ENCODE measurements at places on chromosomes 6 and 20.

DNA sequence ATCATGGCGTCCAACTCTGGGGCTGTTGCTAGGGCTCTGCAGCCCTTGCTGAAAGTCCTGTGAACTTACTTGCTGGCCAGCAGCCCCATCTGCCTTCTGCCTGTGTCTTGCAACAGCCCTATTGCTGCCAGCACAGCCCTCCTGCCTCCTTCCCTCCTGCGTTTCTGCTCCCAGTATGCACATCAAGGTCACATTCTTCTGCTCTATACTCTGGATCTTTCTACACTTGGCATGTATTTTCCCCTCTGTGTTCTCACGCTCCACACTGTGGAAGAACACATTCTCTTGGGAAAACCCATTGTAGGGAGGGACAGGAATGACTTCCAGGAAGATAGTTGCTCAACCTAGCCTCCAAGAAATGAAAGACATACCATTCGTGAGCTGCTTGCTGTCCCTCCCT is 80.9 kb upstream of the PHACTR2 start:
- DNase-seq = no peak

GRCh38 chr20:61120595-61121515 is 131.2 kb upstream of the CDH4 start:
- DNase-seq = no peak

DNA sequence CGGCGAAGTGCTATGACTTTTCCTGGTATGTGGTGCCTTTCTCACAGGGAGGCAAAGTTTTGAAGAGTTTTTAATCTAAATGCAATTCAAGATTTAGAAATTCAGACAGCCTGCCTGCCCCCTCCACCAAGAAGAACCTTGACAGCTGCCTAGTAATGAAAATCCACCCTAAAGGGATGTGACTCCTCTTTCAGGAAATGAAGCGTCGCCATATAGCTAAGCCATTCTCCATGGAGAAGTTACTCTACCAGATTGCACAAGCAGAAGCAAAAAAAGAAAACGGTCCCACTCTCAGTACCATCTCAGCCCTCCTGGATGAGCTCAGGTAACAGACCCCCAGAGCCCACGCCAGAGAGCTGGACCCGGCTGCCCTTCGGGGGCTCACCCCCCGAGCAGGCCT is 150.1 kb downstream of the DTNBP1 start:
- DNase-seq = no peak

DNA sequence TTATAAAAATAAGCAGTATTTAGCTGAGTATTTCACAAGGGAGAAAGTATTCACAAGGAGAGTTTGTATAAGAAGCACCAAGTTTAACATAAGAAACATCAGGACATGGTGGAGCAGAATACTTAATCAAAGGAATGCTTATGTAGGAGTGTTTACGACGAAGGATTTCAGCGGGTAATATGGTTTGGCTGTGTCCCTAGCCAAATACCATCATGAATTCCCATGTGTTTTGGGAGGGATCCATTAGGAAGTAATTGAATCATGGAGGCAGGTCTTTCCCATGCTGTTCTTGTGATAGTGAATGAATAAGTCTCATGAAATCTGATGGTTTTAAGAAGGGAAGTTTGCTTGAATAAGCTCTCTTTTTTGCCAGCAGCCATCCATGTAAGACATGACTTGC is 1099.1 kb upstream of the ADGRB3 start:
- DNase-seq = no peak

DNA sequence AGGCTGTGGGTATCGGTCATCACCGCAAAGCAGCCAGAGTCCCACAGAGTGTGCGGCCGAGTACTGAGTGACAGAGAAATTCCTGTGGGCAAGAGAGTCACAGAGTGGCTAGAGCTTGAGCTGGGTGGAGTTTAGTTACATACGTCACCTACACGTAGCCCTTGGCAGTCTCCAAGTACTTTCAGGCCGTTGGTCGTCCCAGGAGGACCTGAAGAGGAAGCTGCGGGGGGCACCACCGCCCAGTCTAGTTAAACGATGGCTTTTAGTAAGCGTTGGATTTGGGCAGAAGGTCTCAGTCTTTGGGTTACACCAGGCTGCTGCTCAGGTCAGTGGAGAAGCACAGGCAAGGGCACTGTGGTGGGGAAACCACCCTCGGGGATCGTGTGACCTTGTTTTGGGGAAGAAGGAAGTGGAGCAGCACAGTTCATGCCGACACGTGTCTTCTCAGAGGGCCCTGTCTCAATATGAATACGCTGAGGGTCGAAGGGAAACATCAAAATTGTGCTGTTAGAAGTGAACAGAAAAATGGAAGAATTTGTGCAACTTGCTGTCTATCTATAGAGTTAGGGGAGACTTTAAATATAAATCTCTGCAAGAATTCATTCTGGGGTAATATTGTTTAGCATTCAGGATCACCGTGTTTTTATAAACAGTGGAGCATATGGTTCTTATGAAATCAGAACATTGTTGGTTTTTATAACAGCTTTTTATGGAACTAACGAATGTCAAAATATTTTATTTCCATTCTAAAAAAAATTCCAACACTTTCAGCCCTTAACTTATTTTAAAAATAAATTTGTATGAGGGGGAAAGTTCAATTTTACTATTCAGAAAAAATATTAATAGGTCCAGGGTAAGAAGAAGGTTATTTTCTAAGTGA is 28.6 kb downstream of the KIF25 start:
- DNase-seq = no peak

GRCh38 chr6:166542580-166542912 is 43.9 kb downstream of the RAMACL start:
- no peak for DNase-seq

GRCh38 chr20:16158976-16159286 is 414.3 kb downstream of the KIF16B start:
- DNase-seq = no peak

GRCh38 chr6:85252085-85252484 is 197.8 kb upstream of the NT5E start:
- no peak for DNase-seq

DNA sequence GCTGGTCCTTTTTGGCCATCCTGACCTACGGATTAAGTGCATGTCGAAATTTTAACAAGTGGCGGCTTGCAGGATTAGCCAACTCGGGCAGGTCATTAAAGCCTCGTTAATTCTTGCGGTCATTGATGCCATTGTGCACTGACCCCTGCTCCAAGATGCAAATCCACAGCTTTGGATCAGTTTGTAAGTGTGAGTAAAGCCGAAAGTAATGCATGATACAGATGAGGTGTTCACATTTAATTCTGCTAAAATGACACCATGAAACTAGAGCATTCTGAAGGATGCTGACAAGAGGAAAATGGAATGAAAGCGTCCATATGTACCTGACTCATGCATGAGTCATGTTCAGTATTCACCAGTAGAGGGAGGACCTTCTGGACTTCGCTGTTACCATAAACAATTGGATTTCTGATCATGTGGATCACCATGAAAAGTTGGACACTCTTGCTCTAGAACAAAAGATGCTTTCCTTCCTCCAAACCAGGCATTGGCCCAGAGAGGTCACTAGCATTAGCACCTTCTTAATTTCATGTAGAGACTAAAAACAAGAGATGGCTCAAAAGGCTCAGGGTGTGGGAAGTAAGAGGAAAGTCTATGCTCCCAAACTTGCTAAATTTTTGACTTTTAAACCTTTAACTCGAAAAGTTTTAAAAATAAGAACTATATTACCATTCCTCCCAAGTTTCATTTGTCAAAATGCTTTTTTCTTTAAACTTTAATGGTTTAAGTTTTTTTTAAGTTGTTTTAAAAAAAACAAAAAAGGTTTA is 48.0 kb downstream of the MUC22 start:
- DNase-seq = no peak

DNA sequence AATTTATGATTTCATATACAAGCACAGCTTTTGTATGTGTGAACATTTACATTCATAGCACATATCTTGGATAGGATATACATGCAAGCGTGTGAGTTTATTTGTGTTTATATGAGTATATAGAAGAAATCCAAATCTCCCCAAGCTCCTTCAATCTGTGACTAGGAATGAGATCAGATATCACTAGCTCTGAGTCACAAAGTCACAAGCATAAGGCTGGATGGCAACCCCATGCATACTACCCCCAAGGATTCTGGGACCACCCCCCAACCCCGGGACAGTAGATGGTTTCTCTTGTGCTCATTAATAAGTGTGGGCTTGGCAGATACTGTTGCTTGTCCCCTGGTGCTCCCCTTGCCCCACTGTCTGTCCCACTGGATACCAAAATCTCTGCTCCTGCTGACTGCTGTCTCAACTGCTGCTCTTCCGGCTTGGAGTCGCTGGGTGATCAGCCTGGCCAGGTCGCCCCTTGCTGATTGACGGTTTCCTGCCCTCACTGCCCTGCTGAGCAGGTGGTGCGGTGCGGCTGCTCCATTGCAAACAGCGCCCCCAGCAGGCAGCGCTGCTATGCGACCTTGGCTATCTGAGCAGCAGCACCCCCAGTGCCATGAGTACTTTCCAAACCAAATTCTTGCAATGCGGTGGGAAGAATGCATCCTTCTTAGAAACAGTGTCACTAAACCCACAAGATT is 279.4 kb downstream of the CD83 start:
- DNase-seq = no peak

DNA sequence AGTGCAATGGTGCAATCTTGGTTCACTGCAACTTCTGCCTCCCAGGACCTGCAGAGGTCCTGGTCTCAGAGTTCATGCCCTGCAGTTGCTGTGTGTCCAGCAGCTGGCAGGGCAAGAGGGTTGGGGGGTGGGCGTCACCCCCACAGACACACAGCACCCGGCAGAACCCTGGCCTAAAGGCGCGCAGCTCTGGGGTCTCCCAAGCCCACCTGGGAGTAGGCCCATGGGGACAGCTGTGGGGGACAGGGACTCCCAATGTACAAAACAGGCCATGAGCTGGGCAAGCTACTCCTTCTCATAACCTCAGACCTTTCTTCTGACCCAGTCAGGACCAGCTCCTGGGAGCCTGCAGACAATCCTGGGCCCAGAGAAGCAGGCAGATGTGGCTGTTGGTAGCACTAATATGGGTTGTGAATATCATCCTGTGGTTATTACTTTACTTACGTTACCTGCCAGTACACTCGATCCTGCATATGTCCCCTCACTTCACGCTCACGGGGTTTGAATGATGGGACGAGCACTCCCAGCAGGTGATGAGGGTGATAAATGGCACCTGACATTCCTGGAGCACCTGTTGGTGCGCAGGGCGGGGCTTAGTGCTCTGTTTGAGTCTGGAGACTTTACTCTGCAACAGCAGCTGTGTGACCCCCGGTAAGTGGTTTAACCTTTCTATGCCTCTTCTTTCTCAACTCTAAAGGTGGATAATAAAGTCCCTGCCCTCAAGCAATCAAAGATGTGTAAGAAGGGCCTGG is 39.9 kb upstream of the SULF2 start:
- DNase-seq = no peak

GRCh38 chr20:37343212-37343993 is 2.5 kb upstream of the SRC start:
- DNase-seq = no peak

GRCh38 chr20:942611-943010 is 26.5 kb upstream of the ANGPT4 start:
- DNase-seq = no peak

DNA sequence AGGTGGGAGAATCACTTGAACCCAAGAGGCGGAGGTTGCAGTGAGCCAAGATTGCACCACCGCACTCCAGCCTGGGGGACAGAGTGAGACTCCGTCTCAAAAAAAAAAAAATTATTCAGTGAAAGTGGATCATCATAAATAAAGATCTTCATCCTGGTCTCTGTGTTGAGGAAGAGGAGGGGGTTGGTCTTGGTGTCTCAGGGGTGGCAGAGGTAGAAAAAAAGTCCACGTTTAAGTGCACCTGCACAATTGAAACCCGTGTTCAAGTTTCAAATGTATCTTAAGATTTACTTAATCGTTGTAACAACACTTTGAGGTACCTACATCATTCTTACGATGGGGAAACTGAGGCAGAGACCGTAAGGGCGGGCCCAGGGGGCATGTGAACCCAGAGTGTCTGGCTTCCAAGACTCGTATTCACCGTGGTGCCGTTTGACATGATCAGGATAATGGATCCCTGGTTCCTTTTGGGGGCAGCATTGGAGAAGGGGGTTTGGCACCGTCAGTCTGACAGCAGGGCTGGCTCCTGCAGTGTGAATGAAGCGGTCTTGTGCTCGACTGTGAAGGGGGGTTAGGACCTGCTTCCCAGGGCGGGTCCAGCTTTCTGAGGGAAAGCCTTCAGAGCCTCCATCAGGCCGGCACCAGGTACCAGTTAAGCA is 32.9 kb upstream of the ID1 start:
- DNase-seq = no peak

DNA sequence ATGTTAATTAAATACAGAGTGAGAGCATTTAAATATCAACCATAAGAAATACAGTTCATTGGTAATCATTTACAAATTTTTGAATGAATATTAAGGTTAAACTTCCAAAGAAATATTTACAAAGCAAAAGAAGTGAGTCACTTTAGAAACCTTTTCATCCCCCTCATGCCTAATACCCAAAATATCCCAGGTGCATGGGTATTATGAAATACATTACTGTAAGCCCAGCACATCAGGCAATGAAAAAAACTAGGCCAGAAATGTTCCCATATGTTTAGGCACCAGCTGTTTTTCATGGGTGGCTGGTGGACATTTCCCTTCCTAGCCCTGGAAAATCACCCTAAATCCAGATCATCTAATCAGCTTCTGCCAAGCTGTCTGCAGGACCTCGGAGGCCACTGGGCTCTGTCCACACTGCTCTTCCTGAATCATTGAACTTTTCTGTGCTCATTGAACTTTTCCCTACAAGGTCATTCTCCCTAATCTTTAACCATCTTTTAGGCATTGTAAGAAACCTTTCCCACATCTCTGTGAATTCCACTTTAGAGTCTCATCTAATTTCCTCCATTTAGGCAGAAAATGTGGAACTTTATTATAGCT is 145.3 kb upstream of the STXBP5 start:
- DNase-seq = no peak

DNA sequence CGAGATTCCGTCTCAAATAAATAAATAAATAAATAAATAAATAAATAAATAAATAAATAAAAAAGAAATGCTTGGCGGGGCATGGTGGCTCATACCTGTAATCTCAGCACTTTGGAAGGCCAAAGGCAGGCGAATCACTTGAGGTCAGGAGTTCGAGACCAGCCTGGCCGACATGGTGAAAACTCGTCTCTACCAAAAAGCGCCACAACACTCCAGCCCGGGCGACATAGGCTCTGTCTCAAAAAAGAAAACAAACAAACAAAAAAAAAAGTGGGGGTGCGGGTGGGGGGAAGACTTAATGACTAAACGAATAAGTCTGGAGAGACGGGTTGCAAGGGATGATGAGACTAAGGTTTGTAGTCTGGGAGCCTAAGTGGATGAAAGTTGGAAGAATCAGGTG is 170.7 kb downstream of the SLC16A10 start:
- no peak for DNase-seq

DNA sequence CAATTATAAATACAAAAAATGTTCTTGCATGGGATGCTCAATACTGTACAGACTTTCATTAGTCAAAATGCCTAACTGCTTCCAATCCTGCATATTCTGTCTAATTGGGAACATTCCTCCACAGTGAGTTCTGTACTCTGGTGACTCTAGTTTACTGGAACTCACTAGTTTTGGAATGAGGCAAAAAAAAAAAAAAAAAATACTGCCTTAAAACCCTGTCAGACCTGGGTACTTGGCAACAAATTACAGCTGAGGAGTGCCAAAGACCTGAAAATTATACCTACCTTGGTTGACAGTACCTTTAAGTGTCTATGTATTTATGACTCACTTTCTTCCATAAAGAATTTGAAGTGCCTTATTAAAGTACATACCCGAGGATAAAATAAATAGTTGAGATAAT is 276.7 kb downstream of the FARS2 start:
- DNase-seq = no peak

Data from activated CD8-positive, alpha-beta memory T cell treated with anti-CD3 and anti-CD28 coated beads for 4 hours (primary cell).